ENCODE measurements at places on chromosomes 11 and 22.

DNA sequence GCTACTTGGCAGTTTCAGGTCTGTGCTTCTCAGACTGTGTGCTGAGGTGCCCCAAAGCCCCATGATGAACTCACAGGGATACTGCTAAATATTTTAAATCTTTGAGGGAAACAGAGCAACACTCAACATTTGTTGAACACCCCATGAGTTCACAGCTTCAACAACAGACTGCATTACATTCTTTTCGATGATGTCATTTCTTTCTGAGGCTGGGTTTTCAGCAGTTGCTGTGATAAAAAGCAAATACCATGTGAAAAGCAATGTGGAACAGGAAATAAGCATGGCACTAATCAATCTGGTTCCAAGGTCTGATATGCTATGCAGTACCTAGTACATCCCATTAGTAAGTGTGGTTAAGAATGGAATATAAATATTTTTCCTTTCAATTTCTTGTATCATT is 82.7 kb downstream of the RPL27A start:
- DNase-seq, result no peak

GRCh38 chr22:49948958-49949913 is 11.3 kb upstream of the PIM3 start:
- DNase-seq, result no peak

GRCh38 chr11:11966826-11967668 is 41.4 kb downstream of the DKK3 start:
- DNase-seq, result peak; percentile 51

DNA sequence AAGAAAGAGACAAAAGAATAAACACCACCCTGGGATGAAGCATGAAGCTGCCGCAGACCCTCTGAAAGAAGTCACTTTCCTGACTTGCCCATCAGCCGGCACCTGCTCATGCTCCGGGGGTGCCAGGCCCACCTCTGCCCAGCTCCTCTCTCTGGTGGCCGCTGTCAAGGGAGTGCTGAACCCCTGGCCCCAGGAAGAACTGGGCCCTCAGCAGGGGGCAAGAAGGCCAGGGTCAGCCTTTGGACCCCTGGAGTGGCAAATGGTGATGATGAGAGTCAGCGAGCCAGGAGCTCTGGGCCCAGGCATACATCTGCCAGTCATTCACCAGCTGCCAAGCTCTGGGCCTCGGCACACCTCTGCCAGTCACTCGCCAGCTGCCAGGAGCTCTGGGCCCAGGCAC is 17.4 kb downstream of the TTLL8 start:
- no peak for DNase-seq

- DNase-seq, result no peak
Observed at GRCh38 chr22:44584256-44584902, 86.3 kb upstream of the RTL6 start.

GRCh38 chr11:97832451-97832850 is 1188.3 kb upstream of the CNTN5 start:
- no peak for DNase-seq

DNA sequence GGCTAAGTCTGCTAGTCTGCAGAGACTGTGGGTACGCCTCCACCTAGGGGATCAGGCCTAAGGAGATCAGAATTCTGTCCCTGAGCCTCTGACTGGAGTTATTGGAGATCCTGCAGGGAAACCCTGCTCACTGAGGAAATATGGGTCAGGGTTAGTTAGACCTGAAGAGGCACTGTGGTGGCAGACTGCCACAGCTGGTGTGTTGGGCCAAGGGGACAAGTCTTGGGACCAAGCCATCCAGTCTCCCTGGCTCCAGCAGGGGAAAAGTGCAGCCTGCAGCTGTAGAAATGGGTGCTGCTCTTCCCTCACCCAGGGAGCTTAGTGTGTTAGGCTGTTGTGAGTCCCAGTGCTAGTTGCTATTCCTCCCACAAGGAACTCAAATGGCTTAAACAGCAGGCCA is 334.8 kb upstream of the LARGE1 start:
- DNase-seq, result no peak

DNA sequence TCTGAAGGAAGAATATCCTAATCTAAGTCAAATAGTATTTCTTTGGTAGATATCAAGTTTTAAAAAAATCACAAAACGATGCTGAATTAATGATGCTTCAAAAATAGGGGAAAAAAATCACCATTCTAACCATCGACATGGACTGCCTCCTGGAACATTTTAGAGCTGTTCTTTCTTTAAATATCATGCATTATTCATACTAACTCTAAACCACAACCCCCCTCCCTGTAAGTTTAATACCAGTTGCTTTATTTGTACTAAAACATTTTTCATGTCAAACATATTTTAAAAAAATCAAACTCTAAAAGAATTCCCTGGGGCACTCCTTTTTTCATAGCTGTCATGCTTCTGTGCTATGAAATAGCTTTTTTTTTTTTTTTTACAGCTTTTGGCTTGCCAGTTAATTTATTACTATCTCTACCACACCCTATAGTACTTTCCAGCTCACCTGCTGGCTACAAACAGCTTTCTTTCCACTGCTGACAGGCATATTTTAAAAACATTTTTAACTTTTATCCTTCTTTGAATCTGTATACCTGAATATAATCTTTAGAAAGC is 256.9 kb downstream of the SOX6 start:
- peak; percentile 48 for DNase-seq

DNA sequence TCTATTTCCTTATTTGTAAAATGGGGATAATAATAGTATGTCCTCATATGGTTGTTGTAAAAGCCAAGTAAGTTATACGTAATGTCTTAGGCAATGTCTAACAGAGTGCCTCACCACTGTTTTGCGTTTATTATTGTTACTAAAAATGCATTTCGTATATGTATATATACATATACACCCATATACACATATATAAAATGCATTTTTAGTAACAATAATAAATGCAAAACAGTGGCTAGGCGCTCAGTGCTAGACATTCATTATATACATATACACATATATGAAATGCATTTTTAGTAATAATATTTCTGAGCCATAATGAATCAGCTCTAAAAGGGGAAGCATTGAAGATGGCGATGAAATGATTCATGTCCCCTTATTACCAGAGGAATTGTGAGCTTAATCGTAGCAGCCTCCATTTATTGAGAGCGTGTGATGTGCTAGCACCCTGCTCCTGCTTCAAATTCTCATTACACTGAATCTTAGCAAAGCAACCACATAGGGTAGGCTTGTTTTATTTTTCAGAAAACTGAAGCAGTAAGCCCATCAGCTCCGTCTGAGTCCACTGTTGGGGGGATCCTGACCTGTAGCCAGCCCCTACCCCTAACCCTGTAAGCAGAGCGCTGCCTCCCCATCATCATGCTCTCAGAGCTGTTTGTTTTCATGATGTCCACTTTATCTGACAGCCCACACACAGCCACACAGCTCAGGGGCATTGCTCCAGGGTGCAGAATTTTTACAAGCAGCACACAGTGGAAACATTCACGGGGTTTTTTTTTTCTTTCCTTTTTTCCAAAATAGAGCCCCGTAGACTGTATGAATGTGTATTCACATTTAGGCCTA is 97.1 kb upstream of the NAV2 start:
- DNase-seq, result no peak

- no peak for DNase-seq
Observed at GRCh38 chr11:111269146-111269868, 23.8 kb downstream of the POU2AF2 start.

Measured in NCI-H345 (cell line).